Stimulated activated CD8-positive, alpha-beta memory T cell treated with anti-CD3 and anti-CD28 coated beads, Interleukin-7, amount 100 ng/mL, for 1 hour (primary cell): ENCODE measurements at places on chromosomes 1 and 21.

DNA sequence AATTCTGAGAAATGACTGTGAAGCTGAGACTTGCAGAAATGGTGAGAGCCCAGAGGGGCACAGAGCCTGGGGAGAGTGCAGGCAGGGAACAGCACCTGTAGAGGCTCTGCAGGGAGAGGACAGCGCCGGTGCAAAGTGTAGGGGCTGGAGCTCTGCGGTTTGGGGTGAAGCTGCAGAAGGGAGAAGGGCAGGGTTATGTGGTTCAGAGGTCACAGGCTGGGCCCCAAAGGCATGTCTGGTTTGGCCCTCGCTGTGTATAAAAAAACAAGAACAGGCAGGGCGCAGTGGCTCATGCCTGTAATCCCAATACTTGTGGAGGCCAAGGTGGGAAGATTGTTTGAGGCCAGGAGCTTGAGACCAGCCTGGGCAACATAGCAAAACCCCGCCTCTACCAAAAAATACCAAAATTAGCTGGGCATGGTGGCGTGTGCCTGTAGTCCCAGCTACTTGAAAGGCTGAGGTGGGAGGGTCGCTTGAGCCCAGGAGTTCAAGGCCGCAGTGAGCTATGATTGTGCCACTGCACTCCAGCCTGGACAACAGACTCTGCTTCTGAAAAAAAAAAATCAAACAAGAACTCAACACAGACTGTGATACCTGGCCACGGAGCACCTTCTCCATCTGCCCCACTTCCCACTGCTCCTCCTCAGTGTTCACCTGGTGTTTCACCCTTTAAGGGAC lies 29.1 kb downstream of the SERINC2 start:
- DNase-seq, result no peak

DNA sequence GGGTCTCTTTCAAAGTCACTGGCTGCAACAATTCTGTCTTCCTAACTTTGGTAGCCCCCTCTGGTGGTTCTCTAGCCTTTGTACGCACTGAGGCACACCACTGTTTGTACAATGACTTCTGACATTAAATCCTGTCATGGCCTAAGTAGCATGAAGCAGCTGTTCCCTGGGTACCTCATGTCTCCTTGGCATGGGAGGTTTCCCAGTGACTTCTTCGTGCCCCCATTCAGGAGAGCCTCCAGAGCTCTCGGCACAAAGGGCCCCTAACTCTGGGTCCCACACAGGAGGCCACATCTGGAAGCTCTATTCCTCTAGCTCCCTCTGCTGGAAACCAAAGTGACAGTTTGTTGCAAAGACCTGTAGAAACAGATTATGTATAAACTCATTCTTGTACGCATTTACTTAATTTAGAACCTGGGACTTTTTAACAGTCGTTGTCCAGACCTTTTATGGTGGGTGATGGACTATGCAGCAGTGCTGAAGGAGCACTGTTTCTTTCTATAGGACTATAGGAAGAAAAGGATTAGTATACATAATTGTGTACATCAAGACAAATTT lies 13.4 kb downstream of the SWT1 start:
- no peak for DNase-seq

DNA sequence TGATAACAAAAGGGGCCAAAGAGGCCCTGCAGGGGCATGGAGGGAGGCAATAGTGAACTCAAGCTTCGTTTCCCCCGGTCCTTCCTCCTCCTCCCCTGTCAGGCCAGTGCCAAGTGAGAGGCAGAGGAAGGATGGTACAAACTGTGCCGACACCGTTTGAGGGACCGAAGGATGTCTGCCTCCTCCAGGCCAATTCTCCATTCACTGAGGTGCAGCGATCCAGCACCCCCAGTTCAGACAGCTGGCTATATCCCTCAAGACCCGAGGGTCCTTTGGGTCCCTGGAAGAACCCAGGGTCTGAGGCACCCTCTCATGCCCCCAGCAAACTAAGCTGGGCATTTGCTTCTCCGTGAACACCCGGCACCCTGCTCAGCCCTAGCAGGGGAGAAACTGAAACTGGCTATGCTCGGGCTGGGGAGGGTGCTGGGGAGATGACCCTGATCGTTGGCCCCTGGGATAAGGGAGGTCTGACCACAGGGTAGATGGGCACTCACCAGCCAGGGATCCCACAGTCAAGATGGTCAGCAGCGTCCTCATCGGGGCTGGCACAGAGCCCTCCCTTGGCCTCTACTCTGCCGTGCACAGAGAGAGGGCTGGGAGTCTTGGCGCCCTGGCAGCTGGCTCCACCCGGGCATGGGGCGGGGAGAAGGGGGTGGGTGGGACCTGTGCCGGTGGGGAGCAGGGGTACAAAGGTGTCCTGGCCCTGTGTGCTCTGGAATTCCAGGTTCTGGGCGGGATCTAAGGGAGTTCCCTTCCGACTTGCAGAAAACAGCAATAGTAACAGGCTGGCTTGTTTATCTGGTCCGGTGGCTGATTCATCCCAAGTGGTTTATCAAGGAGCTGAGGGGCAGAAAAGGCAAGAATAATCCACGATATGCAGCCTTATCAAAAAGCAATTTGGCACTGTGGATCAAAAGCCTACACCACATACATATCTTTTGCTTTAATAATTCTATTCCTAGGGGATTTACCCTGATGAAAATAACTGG lies at the start of gene IL22RA1:
Gene IL22RA1 (minus strand): TSS at position 595 of the 989 bp plus-strand sequence. CDS start 58 bp downstream, at position 537.
- no peak for DNase-seq

GRCh38 chr21:41393876-41394465 lies 32.1 kb upstream of the MX1 start:
- no peak for DNase-seq

DNA sequence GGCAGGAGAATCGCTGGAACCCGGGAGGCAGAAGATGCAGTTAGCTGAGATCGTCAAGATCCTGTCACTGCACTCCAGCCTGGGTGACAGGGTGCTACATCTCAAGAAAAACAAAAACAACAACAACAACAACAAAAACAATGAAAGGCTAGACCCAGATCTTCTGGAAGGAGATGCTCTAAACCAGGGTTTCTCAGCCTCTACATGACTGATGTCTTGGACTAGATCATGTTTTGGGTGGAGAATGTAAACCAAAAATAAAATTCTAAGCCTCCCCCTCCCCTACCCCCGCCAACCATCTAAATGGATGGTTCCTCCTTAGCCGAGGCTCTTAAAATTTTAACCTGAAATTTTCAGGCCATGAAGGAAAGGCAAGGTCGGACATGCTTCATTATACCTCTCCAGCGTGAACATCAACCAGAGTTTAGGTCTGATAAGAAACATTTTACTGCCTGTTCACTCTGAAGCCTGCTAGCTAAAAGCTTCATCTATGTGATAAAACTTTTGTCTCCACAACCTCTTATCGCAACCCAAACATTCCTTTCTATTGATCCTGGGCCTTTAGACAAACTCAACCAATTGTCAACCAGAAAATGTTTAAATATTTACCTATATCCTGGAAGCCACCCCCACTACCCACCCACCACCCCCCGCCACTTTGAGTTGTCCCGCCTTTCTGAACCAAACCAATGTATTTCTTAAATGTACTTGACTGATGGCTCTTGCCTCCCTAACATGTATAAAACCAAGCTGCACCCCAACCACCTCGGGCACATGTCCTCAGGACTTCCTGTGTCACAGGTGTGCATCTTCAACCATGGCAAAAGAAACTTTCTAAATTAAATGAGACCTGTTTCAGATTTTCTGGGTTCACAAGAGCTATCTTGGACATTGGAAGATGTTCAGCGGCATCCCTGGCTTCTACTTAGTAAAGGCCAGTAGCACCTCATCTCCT lies 1.9 kb upstream of the CAPN2 start:
- DNase-seq, result no peak

DNA sequence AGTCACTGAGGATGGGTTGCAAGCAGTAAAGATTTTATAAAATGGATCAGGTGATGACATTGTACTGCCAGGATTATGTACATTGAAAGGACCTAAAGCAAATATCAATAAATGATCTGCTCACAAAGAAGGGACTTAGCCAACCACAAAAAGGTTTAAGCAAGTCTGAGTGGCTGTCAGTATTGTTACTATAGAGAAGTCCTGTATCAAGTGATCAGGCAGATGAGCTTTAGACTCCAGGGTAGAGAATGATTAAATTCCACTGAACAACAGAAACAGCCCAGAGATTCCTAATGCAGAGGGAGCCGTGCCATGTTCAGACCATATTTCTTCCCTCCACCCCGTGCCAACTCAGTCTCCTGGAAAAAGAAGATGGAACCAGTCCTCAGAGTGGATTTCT lies 138.9 kb downstream of the SETD4 start:
- DNase-seq, result no peak

DNA sequence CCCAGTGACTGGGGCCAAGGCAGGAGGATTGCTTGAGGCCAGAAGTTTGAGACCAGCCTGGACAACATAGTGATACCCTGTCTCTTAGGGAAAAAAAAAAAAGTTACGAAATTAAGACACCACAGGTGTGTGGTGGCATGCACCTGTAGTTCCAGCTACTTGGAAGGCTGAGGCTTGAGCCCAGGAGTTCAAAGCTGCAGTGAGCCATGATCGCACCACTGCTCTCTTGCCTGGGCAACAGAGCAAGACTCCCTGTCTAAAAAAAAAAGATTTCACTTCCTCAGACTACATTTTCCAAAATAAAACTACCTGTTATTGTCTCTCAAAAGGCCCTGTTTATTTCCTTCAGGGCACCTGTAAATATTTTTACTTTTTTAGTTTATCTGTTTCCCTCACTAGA lies 4.7 kb upstream of the STK40 start:
- no peak for DNase-seq

GRCh38 chr1:97091679-97092078 lies 370.1 kb downstream of the PTBP2 start:
- DNase-seq, result no peak

GRCh38 chr1:230398856-230399255 lies 27.3 kb downstream of the PGBD5 start:
- DNase-seq, result no peak

GRCh38 chr1:23344987-23345472 lies 946 bp upstream of the HNRNPR start:
- DNase-seq, result no peak

DNA sequence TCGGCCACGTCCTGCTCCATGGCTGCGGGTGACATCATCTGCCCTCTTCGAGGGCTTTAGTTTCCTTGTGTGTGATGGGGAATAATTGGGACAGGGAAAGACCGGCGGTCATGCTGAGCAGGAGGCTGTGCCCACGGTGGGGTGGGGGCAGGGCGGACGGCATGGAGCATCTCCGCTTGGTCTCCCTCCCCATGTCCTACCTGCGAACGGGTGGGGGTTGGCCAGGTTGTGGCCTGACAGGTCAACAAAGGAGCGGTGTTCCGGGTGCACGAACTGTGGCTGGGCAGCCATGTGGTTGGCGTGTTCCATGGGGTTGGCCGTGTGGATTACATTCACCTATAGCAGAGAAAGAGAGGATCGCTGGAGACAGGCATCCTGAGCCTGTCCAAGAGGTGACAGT lies 80.0 kb downstream of the PIK3CD start:
- DNase-seq, result no peak
